ENCODE measurements at places on chromosomes 13 and 19.

DNA sequence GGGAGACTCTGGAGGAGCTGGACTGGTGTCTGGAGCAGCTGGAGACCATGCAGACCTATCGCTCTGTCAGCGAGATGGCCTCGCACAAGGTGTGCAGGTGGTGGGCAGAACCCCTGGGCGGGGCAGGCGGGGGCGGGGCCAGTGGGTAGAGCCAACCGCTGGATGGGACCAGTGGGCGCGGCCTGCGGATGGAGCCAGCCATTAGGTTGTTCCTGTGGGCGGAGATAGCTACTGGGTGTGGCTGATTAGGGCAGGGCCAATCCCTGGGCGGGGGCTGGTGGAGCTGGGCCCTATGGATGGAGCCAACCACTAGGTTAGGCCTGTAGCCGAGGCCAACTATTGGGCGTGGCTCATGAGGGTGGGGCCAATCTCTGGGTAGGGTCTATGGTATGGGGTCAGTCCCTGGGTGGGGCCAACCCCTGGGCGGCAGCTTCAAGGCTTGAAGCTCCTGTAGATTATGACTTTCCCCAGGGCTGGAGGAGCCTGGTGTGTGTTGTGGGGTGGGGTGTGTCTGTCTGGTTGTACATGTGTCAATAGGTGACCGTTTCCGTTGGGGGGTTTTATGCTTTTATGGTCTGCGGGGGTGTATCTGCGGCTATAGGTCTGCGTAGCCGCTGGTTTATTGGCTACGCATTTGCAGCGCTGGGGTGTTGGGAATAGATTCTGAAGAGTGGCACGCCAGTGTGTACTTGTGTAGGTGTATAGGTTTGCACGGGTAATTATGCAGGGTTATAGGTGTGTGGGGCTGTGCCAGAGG is 30.7 kb downstream of the PDE4A start:
- no peak for DNase-seq

- no peak for DNase-seq
Observed at GRCh38 chr19:51136851-51137551, 5.1 kb upstream of the SIGLEC7 start.

DNA sequence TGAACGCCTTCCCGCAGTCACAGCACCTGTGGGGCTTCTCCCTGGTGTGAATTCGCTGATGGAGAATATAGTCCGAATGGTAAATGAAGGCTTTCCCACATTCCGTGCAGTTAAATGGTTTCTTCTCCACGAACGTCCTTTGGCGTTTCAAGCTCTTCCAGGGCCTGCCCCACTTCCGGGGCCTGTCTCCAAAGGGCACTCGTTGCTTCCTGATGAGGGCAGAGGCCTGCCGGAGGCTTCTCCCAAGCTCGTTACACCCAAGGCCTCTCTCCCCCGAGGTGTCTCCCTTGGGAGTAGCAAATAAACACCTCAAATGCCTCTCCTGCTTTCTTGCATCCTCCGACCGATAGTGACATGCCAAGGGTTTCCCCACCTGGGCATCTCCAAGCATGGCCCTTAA is 34.3 kb downstream of the ZNF473 start:
- no peak for DNase-seq

DNA sequence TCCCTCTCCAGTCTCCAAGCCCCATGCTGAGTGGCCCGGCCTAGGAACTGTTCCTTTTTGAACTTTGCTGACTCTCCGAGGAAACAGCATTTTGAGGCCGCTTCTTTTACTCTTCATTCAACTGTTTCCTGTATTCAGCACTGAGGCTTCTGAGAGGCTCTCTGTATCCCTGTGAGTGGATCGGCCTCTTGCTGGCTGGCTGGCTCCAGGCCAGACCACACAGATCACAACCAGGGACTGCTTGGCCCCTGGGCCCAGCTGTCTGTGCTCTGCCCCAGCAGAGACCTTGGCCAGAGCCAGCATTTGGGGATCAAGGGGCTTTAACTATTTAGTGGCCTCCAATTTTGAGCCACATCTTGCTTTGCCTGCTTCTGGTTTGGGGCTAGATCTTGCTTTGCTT is 75.6 kb upstream of the KL start:
- DNase-seq, result no peak

- DNase-seq, result no peak
Observed at GRCh38 chr13:22839603-22840530, 340.9 kb upstream of the SGCG start.

DNA sequence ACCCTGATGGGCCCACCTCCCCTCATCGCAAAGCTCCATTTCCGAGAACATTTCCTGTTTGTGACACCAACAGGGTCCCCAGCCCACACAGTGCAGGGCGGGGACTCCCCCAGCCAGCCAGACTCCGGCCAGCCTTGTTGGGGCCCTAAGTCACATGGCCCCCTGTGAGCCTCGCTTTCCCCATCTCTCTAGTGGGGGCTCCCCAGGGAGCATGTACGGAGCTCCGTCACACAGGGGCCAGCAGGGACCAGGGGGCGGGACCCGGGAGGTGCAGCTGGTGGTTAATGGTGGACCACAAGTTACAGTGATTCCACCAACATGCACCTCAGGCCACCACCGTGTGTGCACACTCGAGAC is 1.7 kb downstream of the TBXA2R start:
- no peak for DNase-seq

DNA sequence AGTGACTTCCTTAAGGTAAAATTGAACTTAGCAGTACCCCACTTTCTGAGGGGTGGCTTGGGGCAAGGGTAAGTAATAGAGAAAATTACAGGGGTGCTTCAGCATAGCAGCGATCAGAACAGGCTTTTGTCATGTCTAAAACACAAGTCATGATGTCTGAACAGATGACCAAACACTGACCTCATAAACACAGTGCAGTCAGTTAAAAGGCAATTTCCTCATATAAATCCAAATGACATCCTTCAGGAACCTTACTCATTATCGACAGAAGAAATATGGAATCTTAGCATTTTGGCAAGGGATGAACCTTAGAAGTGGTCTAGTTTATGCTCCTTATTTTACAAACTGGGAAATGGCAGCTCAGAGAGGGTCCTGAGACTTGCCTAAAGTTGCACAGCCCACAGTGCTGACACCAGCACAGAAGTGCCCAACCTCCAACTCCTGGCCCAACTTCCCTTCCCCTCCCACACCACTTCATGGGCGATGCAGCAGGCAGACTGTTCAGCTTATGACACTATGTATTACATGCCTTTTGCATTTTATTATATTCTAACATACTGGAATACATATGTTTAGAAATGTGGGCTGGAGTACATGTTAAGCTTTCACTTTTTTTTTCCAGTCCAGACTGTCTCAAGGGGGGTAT is 3.6 kb downstream of the GJA3 start:
- DNase-seq, result no peak

DNA sequence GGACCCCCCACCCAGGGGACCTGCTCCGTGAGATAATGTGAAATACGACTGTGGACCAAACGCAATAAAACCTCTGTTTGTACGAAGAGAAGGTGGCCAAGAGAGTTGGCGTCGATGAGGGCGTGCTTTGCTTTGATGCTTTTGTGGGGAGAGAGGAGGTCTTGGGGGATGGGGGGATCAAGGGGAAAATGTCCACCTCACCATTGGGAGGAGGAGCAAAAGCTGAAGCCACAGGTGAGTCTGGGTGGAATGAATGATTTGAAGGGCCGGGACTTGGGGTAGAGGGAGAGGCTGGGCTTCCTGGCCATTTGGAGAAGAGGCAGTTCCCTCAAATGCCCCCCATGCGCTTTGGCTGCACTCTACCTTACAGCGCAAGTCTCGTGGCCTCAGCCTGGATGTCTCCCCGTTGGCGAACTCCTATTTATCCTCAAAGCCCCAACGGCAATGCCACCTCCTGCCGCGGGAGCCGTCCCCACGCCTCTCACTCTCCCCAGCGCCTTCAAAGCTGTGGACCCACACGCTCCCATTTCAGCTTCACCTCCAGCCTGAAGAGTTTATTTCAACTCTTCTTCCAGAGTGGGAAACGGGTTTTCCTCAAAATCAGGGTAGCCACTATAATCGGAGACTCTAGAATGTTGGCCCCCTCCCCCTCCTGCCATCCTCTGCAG is 795 bp upstream of the ABCA7 start:
- DNase-seq, result no peak

DNA sequence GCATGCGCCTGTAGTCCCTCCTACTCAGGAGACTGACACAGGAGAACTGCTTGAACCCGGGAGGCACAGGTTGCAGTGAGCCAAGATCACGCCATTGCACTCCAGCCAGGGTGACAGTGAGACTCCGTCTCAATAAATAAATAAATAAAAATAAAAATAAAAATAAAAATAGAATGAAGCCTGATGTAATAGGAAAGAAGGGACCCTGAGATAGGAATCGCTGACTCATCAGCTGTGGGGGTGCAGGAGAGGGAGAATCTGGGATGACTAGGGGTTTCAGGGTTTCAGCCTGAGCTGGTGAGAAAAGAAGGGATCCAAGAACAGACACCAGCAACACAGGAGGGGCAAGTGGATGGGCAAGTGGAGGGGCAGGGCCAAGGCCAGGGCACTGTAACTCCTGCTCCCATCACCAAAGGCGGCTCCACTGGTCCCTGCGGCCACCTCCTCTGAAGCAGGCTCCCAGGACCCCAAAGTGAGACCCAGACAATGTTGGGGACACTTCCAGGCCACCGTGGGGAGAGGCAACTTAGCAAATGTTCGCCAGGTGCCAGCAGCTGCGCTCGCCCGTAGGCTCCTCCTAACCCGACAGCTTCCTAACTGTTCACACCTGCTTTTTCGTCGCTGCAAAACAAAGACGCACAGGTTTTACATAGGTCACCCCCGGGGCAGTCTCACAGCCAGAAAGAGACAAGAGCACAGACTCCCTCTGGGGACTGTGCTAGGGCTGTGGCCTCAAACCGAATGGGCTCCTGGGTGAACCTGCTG is 1.2 kb downstream of the HAUS8 start:
- no peak for DNase-seq

- DNase-seq, result no peak
Observed at GRCh38 chr13:101795025-101795424, 342.6 kb downstream of the ITGBL1 start.

- DNase-seq, result no peak
Observed at GRCh38 chr19:33375837-33376159, 2.3 kb downstream of the CEBPG start.

DNA sequence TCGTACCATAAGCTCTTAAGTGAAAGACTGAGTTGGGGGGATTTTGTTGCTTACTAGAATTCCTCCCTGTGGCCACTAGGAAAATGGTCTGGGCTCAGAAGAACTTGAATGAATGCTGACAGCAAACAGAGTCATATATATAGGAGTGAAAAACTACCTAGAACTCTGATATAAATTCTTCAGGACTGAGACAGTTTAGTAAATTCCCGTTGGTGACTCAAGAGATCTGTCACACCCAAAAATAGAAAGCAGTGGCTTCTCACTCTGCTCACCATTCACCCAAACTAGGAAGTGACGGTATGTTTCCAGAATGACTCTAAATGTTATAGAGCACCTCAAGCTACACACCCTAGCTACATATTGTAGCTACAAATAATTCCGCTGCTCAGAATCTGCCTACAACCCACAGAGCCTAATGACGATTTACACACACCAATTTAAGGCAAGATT is 116.2 kb downstream of the TBC1D4 start:
- DNase-seq, result no peak

- no peak for DNase-seq
Observed at GRCh38 chr13:112124141-112124540, 57.2 kb downstream of the SOX1 start.

DNA sequence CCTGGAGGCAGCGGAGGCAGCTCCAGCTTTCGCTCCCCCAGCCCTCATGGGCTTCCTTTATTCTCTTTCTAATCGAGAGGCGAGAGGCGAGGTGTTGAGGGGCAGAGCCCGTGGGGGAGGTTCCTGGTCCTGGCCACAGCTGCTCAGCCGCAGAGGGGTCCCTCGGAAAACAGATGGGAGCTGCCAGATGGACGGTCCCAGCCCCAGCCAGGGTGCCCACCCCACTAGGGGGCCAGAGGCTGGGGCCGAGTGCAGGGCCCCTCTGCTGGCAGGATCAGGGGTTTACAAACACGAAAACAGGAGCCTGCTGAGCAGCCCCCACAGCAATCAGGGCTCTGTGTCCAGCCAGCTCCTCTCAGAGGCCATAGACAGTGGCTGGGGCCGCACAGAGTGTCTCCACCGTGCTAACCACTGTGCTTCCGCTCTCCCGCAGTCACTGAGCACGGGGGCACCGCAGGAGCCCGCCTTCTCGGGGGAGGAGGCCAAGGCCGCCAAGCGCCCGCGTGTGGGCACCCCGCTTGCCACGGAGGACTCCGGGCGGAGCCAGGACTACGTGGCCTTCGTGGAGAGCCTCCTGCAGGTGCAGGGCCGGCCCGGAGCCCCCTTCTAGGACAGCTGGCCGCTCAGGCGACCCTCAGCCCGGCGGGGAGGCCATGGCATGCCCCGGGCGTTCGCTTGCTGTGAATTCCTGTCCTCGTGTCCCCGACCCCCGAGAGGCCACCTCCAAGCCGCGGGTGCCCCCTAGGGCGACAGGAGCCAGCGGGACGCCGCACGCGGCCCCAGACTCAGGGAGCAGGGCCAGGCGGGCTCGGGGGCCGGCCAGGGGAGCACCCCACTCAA is 182.2 kb downstream of the KDM4B start:
- DNase-seq, result no peak

DNA sequence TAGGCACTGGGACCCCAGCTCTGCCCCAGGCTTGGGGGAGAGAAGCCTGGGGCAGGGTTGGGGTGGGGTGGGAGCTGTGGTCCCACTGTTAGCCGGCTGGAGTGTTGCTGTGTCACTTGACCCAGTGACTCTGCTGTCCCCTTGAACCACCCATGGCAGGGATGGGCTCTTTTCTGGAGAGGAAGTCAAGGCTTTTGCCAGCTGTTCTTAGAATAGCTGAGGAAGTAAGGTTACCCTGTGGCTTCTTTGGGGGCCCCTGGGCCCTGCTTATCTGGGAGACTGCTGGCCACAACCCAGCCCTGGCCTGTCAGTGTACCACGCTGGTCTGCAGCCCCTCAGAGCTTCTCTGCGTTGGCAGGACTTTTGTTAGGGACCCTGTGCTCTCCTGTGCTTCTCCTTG is 9.1 kb downstream of the PNPLA6 start:
- no peak for DNase-seq

GRCh38 chr19:9043524-9043923 is 33.3 kb upstream of the MUC16 start:
- no peak for DNase-seq

- DNase-seq, result no peak
Observed at GRCh38 chr13:84362777-84363176, 480.5 kb upstream of the SLITRK1 start.

DNA sequence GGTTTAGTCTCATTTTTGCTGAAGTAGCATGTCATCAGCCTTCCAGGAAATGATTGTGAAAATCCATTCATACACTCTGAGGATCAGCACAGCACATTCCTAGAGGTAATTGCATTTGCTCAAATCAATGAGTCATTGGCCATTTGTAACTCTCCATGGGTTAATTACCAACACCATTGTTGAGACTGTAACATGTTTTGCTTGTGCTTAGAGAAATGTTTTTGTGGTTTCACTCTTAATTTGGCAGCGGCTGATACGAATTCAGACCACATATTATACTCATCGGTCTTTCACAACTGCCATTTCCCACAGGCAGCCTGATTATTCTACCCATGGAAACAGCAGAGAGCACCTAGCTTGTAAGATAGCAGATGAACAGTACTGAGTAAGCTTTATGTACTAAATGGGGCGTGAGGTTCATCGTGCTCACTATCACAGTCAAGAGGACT is 110.3 kb downstream of the NHLRC3 start:
- DNase-seq, result no peak

GRCh38 chr13:110400786-110401533 is 93.9 kb downstream of the COL4A2 start:
- no peak for DNase-seq

GRCh38 chr13:44746690-44747089 is 170.6 kb upstream of the TSC22D1 start:
- DNase-seq, result no peak
